Aorta (tissue), 5 donors: ENCODE measurements at places on chromosomes 5 and 9.

DNA sequence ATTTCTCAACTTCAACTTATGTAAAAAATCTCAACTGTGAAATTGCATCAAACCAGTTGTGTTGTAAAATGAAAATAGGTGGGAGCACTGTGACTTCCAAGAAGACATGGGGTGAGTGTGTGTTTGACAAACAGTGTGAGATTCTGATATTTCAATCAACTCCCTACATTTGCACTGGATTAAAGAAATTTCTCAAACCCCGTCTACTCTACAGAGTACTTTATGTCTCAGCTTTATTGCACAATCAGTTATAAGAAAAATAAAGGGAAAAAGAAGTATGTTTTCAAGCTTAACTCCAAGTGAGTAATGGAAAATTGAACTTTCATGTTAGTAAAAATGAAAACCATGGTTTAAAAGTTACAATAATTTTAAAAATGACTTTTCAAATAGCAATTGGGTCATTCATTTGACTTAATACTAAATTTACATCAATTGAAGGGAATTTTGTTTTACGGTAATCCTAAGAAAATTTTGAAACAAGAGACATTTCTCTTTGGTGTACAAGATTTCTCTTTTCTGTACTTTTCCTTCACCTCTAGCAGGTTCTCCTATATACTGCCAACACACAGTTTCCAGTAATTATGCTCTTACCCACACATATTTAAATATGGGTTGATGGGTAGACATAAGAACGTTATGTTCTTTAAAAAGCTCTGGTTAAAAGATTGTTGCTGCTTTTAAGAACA is 80.3 kb downstream of the CDO1 start:
- no peak for DNase-seq

- peak; percentile 78 for DNase-seq
These were observed 117.2 kb upstream of the TBCA start for GRCh38 chr5:77893225-77893860.

- DNase-seq: no peak
These were observed 17.0 kb downstream of the LARS1 start for GRCh38 chr5:146165460-146165859.

GRCh38 chr5:156584871-156585270 is 257.9 kb downstream of the SGCD start:
- DNase-seq: no peak

DNA sequence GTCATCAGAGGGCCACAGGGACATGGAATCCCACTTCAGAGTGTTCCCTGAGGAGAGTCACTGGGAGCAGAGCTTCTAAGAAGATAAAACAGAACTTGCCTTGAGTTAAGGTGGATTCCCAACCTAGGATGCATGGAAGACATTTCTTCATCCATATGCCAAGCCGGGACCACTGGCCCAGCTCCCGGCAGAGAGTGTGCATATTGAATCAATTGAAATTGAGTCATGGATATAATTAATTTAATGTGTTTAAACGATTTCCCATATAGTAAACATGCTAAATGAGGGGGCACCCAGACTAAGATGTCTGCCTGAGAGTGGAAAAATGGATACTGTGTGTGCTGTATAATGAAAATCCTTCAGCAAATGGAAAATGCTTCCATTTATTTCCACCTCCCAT is 194.4 kb upstream of the TBC1D2 start:
- no peak for DNase-seq

- DNase-seq: no peak
These were observed 32.6 kb downstream of the HSD17B4 start for GRCh38 chr5:119484884-119485283.

GRCh38 chr5:150364004-150364403 is 6.5 kb downstream of the TCOF1 start:
- no peak for DNase-seq

GRCh38 chr5:56455417-56455816 is 222.3 kb upstream of the ANKRD55 start:
- no peak for DNase-seq

DNA sequence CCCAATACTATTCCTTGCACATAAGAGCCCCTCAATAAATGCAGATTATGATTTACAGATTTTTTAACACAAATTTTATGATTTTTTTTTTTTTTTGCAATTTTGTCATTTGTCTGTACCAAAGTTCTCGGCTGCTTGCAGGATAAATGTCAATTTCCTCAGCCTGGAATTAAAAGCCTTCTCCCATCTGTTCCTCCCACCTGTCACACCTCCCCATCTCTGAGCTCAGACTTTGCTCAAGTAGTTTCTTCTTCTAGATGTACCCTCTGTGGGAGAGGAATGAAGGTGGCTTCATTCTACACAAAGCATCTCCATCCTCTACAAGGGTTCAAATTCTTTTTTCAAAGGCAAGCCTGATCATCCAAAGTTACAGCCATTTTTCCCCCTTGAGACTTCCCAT is 153.7 kb upstream of the GRAMD2B start:
- no peak for DNase-seq

DNA sequence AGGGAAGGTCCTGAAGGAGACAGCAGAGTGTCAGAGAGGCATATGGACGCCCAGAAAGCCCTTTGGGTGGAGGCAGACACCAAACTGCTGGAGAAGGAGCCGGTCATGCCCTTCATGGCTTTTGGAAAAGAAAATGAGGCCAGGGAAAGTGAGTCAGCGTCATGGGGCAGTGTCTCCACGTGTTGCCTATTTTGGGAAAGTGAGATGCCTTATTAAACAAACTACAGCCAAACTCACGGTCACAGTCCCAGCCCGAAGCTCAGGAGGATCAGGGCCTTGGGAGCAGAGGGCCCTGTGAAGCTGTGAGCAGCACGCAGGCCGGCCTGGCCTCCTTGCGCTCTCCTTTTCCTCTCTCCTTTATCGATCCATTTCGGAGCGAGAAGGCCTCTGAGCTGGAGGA is 25.0 kb downstream of the RGS3 start:
- peak; percentile 79 for DNase-seq

DNA sequence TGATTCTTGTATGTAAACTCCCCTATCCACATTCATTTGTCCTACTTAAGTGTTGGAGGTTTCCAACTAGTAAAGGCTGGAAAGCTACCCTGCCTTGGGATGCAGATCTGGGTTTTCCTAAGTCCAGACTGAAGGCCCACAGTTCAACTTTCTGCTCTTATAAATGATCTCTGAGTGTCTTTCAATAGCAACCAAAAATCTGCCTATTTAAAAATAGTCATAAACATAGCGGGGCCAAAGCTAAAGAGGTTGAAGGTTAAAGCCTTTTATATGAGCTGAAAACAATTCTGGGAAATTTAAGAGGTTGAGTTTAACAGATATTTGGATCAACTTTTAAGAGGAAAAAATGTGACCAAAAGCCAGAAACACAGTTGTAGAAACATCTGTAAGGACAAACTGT is 87.2 kb downstream of the NTRK2 start:
- DNase-seq: no peak

- DNase-seq: peak; percentile 94
These were observed 58.2 kb upstream of the GGTA1 start for GRCh38 chr9:121557581-121558447.

- DNase-seq: no peak
These were observed 86.5 kb upstream of the TNFAIP8 start for GRCh38 chr5:119269061-119269944.

- DNase-seq: no peak
These were observed 104.7 kb downstream of the C9orf152 start for GRCh38 chr9:110103257-110103656.

- no peak for DNase-seq
These were observed 356.3 kb downstream of the BNC2 start for GRCh38 chr9:16514131-16514530.

DNA sequence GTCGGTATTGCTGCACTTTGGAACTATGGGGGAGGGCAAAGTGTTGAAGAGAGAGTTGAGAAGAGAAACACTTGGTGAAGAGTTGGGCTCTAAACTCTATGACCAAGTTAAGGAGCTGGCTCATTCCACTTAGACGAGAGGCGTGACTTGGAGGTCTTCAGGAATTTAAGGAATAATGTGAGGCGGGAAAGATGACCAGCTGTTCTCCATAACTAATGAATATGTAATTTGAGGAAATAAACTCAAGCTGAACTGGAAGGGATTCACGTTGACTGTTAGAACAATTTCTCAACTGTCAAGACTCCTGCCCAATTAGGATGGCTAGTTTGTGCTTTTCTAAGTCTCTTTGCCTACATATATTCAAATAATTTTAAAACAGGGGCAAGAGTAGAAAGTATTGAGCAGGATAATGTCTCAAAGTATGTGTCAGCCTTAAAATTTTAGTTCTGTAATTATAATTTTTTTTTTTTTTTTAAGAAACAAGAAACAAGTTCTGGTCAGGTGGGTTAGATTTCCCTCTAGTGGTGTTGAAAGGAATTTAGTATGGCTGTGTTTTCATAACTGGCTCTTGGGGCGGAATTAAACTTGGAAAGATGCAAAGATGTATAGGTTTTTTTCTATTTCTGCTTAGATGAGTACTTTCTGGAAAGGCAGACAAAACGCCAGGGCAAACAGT is 33.4 kb downstream of the TMEM252 start:
- no peak for DNase-seq

DNA sequence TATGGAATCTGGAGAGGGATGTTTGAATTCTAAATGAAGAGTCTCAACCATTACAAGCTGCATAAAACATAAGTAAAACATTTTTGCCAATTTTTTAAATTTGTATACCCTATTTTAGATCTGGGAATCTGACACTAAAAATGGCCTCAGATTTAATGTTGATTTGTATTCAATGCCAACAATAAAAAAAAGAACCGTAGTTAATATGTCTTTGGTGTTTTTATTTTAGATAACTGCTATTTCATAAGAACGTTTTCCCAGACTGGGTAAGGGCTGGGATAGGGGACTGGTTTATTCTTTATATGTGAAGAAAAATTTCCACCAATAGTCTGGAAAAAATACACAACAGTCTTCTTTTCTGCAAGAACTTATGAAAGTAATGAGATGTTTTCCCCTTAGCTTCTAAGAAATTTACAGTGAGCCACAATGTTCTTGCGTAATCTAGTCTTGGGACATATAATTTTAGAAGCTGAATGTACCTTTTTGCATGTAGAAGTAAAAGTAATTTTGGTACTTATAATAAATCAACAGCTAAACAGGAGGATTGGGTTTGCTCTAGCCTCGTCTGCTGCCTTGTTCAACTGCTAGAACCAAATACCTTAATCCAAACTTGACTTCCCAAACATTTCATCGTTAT is 244.6 kb upstream of the EFNA5 start:
- DNase-seq: no peak
